Activated CD4-positive, alpha-beta T cell treated with anti-CD3 and anti-CD28 coated beads for 36 hours (primary cell): ENCODE measurements at places on chromosomes 2 and 18. TPM values are rescaled to one million over a fixed set of nuclear protein-coding genes. Genes with fewer than 3 reads are reported as not detected.

Gene GALM
- total RNA-seq, result 57.8 TPM

Gene TUBA3E
- total RNA-seq, result not detected

Gene SPHKAP
- not detected for total RNA-seq

Gene BCS1L
- 74.3 TPM for total RNA-seq

Gene BOLL
- not detected for total RNA-seq

Gene TWSG1
- total RNA-seq, result 8.8 TPM

Gene GPAT2
- 10.0 TPM for total RNA-seq

Gene B3GNT7
- total RNA-seq, result not detected

Gene ANKRD29
- total RNA-seq, result 0.21 TPM

Gene GDF7
- not detected for total RNA-seq

Gene ZC3H6
- 15.1 TPM for total RNA-seq

Gene OSBPL1A
- 2.9 TPM for total RNA-seq

Gene POU3F3
- total RNA-seq, result not detected
